ENCODE measurements at places on chromosomes 4 and X.

GRCh38 chr4:74056114-74056857 lies 17.8 kb upstream of the CXCL3 start:
- DNase-seq: no peak

DNA sequence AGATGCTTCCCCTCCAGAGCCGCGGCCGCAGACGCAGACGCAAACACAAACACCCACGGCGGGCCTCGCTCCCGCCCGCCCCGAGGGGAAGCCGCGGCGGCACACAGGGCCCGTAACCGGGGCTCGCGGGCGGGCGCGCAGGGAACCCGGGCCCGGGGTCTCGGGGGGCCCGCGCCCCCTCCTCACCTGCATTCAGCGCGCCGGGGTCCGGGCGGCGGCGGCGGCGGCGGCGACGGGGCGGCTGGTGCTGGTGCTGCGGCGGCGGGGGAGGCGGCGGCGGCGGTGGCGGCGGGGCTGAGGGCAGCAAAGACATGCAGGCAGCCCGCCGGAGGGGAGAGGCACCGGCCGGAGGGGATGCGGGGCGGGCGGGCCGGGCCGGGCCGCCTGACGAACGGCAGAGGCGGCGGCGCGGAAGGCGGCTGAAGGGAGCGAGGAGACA lies 255 bp upstream of the CNOT6L start:
- DNase-seq: no peak

DNA sequence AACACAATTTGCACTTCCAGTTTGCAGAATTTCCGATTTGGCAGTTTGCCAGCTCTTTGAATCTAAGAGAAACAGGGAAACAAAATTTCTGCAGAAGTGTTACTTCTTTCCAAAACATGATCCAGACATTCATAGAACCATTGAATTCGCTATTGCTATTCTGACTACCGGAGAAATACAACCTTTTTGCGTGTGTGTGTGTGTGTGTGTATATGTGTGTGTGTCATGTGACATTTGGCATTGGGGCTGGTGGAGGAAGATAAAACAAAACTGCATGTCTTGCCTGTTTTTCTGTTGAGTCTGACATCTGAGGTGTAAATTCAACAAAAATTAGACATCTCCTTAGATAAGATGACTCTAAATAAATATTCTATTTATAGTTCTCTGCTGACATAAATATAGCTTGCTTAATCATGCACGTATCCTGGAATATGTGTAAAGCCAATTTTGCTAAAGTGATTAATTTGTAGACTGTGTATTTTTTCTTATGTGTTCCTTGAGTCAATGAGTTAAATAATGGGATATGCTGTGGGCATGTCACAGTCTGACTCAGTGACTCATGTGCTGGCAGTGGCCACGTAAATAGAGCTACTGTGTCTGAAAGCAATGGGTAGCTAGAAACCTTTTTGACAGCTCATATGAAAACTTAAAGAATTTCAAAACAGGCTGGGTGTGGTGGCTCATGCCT lies 98.9 kb downstream of the HPGD start:
- DNase-seq: peak; percentile 52

DNA sequence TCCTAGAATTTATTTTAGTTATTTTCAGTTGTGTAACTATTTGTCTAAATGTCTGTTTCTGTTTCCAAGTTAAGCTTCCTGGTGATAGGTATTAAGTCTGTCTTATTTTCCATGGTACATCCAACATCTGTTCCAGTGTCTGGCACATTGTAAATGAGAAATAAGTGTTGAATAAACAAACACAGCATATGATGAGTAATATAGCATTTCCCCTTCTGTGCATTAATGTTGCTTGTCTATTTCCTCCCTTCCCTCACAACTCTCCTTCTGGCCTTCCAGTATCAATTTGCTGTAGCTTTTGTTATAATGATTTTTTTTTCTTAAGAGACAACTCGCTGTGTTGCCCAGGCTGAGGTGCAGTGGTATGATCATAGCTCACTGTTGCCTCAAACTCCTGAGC lies 36.1 kb downstream of the COPS4 start:
- no peak for DNase-seq

GRCh38 chr4:589219-589963 lies 13.3 kb upstream of the TMEM271 start:
- no peak for DNase-seq

DNA sequence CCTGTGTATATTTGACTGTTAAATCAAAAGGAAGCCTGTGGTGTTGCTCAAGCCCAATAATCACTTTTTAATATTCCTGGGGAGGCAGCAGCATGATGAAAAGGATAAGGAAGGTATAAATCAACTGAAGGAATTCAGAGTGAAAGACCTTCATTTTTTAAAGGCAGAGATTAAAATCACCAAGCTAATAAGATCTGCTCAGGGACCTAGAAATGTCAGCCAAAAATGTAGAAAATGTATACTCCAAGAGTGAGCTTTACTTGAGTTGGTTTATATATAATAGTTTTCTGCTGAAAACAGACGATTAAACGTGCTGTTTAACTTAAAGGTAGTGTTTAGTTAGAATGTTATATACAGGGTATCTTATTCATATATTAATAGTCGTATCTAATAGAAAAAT lies 549.3 kb downstream of the IQCM start:
- DNase-seq: no peak

DNA sequence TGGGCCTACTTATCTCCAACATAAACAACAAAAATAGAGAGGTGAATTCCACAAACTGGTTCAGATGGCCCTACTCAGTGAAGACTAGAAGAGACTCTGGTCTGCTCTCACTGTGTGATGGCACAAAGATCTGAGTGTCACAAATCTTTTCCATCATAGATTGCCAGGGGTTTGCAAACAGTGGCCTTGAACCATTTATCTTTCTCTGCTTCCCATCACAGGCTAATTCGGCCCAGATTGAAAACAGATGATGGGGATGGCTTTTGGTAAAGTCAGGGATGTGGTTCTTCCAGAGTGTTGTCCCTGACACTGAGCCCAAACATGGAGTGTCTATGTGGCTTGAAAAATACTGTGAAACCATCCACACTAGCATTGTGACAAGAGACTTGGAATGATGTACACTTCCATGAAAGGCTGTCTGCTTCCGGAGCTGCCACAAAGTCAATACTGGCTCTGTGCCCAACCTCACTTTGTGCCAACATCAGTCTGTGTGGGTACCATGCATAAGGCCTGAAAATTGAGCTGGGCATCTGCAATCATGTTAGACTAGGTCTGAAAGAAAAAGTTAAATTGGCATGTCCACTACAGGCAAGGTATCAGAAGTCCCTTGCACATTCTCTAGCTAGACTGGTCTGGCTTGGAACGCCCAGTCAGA lies 25.2 kb upstream of the PLAC1 start:
- no peak for DNase-seq

DNA sequence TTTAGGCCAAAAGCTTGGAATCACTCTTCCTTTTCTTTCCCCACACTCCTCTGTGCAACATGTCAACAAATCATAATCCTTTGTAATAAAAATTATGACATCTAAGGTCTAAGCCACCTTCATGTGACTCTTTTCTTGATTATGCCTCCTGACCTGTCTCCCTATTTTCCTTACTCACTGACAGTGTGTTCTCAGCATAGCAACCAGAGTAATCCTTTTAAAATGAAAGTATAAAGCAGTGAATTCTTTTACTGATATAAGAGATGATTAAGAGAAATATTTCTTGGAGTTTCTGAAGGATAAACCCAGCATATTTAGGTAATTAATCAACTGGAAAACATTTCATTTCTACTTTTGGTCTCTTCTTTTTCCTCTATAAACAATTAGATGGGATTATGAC lies 44.7 kb downstream of the USO1 start:
- no peak for DNase-seq

DNA sequence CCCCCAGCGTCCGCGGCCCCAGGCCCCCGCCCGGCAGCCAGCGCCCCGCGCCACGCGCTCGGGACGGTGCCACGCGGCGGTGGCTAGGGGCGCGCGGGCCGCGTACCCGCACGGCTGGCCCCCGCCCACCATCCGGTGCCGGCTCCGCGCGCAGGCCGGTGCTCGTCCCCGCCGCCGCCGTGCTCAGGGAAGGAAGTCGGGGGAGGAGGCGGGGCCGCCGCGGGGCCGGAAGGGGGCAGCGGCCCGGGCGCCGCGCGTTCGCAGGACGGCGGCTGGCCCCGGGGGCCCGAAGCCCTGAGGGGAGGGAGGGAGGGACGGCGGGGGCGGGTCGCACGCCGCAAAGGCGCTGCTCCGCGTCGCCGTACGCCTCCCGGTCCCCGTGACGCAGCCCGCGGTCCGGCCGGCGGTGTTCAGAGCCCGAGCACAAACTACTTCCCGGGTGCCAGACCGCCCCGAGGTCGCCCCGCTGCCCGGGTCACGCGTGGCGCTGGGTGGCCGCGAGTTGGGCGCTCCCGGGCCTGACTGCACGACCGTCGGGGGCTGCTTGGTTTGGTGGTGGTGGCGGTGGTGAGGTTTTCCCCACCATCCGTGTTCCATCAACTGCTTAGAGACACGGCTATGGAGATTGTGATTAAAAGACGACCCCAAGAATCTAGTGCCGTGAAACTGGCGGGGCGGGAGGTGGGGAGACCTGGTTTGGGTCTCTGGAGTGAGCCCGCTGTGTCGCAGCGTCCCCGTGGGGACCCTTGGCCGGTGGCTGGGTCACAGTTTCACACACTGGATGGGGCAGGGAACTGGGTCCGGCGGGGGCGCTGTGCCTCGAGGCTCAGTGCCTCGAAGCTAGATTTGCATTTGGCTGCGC lies at the start of gene DCTD:
DCTD (minus strand) TSS at position 205 of the 862 bp plus-strand sequence. CDS start 1,818 bp downstream, outside the sequence.
- no peak for DNase-seq

- no peak for DNase-seq
Measured at GRCh38 chr4:20528508-20528907, 171.8 kb upstream of the PACRGL start.

GRCh38 chr4:78156520-78156919 lies 99.4 kb downstream of the FRAS1 start:
- no peak for DNase-seq

GRCh38 chr4:70559924-70560323 lies 32.1 kb upstream of the AMBN start:
- DNase-seq: no peak

- no peak for DNase-seq
Measured at GRCh38 chr4:53005808-53006207, 143.7 kb downstream of the RASL11B start.

- DNase-seq: peak; percentile 83
Measured at GRCh38 chrX:74450803-74451449, 29.6 kb downstream of the SLC16A2 start.

DNA sequence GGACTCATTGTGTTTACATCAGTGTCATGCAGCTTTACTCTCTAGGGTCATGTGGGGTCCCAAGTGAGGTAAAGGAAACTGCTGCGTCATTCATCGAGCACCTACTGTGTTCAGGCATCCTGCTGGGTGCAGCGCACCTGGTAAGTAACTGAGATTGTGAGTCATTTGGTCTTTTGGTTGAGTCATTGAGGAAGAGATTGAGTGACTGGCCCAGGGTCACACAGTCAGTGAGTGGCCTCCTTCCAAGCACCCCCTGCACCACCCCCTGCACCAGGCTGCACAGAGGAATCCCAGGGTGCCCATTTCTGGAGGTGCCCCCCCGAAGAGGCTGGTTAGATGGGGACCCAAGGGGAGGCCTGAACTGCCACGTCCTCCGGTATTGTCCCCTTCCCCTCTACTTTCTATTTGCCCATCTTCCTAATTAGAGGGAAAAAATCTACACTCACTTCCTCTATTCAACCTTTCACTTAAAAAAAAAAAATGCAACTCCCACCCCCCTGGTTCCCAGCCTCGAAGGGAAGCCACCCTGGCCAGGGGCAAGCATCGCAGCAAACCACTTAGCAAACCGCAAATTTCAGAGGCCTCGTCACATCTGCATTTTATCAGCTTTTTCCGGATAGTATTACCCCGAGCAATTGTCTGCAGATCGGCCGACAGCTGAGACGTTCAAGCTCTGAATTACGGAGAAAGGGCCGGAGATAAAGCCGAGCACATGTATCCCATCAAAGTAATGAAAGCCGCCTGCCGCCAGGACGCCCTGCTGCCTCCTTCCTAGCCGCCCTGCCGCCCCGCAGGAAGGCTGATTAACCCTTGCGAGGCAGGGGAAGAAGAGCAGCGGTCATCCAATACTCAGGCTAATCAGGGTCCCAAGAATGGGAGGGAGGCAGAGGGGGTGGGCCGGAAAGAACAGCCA lies 96.3 kb upstream of the MSX1 start:
- DNase-seq: no peak

DNA sequence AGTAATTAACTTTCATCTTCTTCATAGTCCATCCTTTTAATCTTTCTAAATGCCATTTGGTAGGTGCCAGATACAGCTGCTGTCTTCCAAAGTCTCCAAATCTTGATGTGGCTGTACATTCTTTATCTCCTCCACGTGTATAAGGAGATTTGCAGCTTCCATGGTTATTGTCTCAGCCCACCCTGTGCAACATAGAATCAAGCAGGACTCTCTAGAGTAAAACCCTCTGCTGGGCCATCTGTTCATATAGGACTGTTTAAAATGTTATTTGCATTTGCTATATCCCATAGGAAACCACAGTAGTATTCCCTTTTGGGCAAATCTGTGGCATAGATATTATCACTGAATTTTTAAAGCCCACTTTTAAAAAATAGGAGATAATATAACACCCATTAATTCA lies 527.2 kb upstream of the EPHA5 start:
- DNase-seq: no peak

DNA sequence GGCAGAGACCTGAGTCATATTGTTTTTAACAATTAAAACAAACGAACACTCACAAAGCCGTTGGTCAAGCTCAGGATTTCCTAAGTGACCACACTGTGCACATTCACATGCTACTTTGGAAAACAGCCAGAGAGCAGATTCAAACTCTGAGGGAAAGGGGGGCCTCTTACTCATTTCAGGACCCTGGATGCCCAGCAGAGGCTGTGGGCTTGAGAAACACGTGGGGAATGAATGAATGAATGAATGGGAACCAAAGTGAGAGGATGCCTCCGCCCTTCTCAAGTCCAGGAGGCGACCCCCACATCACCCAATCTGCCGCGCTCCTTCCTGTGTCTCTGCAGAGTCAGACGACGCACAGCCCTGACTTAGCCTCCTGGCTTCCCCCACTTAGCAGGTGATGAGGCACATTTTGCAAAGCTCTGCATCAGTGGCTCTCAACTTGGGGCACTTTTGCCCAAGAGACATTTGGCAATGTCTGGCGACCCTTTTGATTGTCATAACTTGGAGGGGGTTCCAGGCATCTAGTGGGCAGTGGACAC lies 76.0 kb downstream of the ABLIM2 start:
- DNase-seq: no peak

- DNase-seq: no peak
Measured at GRCh38 chrX:110280954-110281353, 36.9 kb downstream of the AMMECR1 start.

DNA sequence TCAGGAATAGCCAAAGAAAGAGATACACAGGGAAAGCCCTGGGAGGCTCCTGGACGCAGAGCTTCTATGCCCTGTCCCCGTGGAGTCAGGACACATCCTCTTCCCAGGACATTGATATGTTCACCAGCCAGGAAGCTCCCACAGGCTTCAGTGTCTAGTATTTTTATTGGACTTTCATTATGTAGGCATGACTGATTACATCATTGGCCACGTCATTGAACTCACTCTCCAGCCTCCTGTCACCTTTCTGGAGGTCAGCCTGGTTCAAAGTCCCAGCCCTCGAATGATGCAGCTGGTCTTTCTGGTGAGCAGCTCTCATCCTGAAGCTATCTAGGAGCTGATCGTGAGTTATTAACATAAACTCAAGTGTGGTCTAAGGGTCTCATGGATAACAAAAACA lies 104.1 kb downstream of the CPEB2 start:
- no peak for DNase-seq
